Epithelial cell of prostate (primary cell): ENCODE measurements at places on chromosomes 16 and 17.

DNA sequence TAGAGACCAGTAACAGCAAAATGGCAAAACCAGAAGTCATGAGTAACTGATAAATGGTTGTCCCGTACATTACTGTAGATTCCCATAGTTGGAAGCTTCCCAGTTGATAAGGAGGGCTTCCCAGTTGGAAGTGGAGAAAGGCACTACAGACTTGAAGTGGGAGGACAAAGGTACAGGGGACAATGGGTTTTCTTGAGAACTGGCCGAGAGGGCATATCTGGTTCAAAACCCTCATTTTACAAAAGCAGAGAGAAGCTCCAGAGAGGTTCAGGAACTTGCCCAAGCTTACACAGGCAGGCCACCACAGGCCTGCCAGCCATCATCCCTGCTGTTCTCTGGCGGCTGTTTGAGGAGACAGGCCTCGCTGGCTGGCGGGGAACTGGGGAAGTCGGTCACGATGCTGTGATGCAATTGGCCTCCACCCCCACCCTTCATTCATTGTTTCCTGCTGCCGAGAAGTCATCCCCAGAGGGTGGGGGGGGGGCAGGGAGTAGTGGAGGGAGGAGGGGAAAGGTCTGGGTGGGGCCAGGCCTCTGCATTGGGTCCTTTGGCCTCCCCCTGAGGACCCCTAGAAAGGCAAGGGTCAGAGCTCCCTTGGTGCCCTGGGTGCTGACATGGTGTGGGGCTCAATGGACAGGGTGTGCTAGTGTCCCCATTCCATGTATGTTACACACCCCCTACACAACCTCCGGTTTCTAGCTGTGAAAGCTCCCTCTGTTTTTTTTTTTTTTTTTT lies 3.0 kb downstream of the UBALD2 start:
- peak; percentile 57 for DNase-seq

DNA sequence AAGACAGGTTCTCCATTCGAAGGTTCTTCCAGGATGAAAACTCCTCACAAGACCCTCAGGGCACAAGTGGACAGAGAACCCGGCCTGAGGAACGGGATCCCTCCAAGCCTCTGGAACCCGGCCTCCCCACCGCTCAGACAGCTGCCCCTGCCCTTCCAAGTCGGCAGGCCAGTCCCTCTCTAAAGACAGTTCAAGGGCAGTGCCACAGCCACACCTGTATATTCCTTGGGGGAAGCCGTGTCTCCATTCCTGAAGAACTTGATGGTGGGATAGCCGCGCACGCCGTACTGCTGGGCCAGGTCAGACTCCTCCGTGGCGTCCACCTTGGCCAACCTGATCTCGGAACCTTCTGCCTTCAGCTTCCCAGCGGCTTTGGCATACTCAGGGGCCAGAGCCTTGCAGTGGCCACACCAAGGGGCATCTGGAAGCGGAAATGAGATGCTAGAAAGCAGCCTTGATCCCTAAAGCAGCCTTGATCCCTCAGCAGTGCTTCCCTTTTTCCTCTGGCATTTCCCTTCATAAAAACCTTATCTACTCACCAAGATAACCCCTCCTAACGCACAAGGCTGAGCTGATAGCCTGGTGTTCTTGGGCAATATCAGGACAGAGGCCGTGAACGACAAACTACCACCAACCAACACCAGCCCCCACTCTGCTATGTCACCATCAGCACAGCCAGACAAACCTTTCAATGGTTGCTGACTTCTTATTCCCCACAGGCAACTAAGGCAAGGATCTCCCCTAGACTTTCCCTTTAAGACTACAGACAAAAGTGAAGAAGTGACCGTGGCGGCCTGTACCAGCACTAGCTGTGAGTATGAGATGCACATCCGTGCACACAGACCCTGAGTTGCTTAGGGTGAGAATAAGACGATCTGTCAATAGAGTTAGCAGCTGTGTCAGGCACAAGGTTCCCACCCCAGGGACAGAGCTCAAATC lies 1.1 kb downstream of the P4HB start:
- DNase-seq = no peak

DNA sequence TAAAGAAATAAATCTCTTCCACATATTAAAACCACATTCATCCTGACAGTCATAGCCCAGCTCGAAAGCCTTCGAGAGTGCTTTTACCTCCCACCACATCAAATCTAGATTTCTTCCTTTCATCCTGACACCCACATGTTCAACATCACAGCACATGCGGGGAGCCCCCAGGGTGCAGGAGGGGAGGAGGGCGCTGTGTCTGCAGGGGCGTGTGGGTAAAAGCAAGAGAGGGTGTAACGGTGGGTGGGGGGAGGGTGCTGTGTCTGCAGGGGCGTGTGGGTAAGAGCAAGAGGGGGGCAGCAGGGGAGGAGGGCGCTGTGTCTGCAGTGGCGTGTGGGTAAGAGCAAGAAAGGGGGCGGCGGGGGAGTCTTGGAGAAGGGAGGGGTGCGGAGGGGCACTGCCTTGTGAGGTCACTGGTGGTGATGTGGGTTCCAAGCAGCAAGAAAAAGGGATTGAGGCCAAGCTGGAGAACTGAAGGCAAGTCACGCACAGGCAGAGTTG lies 34.7 kb downstream of the ADCY9 start:
- no peak for DNase-seq

- no peak for DNase-seq
These were observed 81.0 kb downstream of the TMEM100 start for GRCh38 chr17:55641676-55642081.

- no peak for DNase-seq
These were observed 115.9 kb downstream of the ZFHX3 start for GRCh38 chr16:72932050-72932449.

DNA sequence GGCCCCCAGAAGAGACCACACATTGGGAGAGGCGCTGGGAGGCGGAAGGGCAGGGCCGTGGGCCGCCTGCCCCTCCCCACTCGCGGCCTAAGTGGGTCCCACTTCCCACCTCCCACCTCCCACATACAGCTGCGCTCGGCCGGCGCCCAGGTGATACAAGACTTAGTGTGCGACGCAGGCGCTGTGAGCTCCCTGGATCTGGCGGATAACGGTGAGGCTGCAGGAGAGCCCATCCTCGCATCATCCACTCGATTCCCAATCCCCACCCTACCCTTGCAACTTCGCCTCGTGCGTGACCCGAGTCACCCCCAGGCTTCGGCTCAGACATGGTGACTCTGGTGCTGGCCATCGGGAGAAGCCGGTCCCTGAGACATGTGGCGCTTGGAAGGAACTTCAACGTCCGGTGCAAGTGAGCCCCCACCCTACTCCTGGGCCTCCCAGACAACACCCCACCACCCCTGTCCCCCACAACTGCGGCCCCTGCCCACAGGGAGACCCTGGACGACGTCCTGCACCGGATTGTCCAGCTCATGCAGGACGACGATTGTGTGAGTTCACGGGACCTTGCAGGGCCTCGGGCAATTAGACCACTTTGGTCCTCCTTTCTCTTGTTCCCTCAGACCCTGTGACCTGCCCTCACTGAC lies 3.9 kb downstream of the CARMIL2 start:
- no peak for DNase-seq

GRCh38 chr17:77880711-77881450 lies 77.6 kb upstream of the TNRC6C start:
- no peak for DNase-seq

DNA sequence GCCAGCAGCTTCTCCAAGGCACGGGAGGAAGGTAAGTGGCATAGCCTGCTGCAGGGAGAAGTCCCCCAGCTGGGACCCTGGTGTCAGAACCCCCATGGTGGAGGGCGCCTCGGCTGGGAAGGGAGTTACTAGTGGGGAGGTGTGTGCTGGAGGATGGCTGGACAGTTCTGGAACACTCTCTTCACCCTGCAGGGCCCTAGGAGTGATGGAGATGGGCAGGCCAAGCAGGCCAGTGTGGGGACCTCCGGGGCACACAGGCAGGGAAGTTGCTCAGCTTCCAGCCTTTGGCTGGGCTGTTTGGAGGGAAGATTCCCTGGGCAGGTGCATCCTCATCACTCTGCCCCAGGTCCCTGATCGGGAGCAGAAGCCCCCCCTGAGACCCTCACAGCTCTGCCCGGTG lies 696 bp downstream of the C17orf99 start:
- DNase-seq = no peak

DNA sequence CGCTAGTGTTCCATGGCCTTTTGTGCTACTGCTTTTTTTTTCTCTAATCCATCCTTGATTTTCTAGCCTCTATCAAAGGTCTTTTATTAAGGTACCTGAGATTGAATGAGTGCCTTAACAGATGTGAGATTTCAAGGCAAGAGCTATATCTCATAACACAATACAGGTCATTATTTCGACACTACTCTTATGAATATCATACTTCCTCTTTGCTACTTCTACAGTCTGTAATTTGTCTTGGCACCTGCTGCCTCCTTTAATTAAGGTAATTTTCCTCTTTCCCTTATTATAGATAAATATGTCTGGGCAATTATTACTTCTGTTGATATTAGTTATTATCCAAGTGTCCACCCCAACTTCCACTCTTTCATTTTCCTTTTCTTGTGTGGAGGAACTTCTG lies 5.3 kb downstream of the KRT28 start:
- DNase-seq = no peak

GRCh38 chr16:83624429-83625120 lies 183.2 kb upstream of the HSBP1 start:
- DNase-seq = no peak

GRCh38 chr16:82867485-82867884 lies 240.7 kb downstream of the CDH13 start:
- peak; percentile 22 for DNase-seq

GRCh38 chr17:79615926-79616325 lies 5.1 kb upstream of the RBFOX3 start:
- DNase-seq = no peak

DNA sequence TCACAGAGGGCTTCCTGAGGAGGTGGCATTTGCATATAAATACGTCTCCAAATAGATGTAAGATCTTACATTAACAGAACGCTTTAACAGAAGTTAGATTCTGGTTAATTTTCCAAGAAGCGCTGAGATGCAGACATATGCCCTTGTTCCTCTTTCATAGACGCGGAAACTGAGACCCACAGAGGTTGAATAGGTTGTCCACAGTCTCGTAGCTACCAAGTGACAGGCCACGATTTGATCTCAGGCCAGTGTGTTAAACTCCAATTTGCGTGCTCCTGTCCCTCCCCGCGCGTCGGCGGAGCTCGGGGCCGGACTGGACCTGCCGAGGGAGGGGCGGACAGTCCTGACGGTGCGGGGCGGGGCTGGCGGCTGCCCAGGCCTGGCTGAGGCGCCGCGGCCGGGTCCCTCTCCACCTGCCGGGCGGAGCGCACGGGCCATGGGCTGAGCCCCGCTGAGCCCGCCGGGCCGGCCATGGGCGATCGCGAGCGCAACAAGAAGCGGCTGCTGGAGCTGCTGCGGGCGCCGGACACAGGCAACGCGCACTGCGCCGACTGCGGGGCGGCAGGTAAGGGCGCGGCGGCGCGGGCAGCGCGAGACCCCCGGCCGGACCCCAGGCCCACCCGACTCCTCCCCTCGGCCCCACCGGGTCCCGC lies at the start of gene ADAP2:
Gene ADAP2 (plus strand): TSS at position 402 of the 653 bp plus-strand sequence. CDS start 70 bp downstream, at position 472.
- DNase-seq = no peak

GRCh38 chr16:83715217-83715920 lies 92.4 kb upstream of the HSBP1 start:
- no peak for DNase-seq

GRCh38 chr17:5031365-5032082 lies 3.7 kb downstream of the SLC52A1 start:
- DNase-seq = no peak

DNA sequence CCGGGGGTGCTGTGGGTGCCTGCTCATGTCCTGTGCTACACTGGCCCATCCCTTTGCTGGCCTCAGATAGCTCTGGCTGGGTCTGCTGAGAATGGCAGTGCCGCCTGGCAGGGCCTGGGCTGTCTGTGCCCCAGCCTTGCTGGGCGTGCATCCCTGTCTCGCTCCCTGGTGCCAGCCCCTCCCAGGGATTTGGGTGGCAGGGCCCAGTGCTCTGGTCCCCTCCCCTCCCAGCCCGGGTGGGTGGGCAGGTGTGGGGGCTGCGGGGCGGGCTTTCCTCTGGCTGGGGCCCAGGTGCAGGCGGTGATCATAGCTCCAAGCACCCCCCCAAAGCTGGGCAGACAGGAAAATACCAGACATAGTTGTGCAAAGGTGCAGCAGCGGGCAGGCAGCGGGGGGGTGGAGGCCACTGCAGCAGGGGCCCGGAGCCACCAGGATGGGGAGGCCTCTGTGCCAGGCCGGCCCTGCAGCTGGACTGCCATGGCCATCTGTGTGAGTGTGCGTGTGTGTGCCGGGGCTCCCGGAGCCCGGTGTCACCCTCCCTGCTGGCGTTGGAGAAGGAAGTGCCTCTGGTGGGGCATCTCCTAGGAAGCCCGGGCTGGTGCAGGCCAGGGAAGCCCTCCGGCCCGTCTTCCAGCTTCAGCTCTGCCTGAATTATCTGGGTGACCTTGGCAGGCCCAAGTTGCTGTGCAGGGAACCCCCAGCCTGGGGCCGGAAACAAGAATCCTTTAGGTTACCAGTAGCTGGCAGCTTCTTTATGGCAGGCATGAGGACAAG lies 7.4 kb downstream of the GLIS2 start:
- DNase-seq = no peak

- DNase-seq = no peak
These were observed 5.8 kb upstream of the GSE1 start for GRCh38 chr16:85607321-85607765.

DNA sequence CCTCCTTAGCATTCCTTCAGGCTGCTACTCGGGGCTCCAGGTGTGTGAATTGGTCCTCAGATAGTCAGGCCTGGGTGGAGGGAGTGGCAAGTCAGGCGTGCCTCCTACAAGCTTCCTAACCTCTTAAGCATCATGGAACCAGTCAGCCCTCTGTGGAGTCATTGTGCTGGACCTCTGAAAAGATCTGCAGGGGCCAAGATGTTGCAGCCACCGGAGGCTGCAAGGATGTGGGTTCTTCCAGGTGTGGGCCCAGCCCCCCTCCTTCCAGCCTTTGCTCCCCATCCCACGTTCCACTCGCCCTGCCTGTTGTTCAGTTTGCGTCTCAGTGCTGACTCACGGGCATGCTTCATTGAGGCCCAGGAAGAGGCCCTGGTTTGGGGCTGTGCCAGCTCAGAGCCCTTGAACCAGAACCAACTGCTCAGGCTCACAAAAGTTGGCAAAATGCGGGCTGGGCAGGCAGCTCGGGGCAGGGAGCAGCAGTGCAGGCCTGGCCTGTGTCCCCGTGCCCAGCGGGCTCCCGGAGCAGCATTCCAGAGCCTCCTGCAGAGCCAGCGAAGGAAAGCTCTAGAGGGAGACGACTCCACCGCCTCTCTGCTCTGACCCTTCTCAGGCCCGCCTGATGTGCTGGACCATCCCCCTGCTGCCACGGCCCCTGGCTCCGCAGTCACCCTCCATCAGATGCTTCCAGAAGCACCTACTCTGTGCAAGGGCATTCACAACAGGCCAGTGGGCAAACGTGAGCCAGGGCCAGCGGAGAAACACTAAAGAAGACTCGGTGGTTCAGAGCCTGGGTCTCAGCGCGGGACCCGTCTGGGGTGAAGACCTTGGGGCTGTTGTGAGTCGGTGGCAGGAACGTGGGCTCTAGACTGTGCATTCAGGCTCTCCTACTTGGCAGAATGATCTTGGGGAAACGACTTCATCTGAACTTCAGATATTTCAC lies 7.5 kb downstream of the LDHD start:
- peak; percentile 90 for DNase-seq
